ENCODE measurements at places on chromosomes 11 and 22. TPM values are rescaled to one million over a fixed set of nuclear protein-coding genes. Genes with fewer than 3 reads are reported as not detected.

The TESMIN gene
- total RNA-seq: 45.2 TPM

GRCh38 chr11:6717426-6717825 is 34.3 kb upstream of the MRPL17 start:
- DNase-seq: no peak

GRCh38 chr22:23177197-23177596 is 3.1 kb upstream of the BCR start:
- no peak for DNase-seq

The CYB5R2 gene
- 44.5 TPM for total RNA-seq

DNA sequence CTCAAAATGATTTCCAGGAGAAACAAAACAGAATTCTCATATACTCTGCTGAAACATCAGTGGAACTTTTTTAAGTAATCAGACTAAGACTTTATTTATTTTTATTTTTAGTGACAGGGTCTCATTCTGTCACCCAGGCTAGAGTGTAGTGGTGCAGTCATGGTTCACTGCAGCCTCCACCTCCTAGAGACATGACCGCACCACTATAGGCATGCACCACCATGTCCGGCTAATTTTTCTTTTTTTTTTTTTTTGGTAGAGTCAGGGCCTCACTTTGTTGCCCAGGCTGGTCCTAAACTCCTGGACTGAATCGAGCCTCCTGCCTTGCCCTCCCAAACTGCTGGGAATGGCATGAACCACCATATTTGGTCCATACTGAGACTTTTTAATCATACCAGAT is 42.9 kb downstream of the PRDM10 start:
- DNase-seq: no peak

GRCh38 chr11:128105950-128106349 is 481.4 kb downstream of the ETS1 start:
- DNase-seq: no peak

DNA sequence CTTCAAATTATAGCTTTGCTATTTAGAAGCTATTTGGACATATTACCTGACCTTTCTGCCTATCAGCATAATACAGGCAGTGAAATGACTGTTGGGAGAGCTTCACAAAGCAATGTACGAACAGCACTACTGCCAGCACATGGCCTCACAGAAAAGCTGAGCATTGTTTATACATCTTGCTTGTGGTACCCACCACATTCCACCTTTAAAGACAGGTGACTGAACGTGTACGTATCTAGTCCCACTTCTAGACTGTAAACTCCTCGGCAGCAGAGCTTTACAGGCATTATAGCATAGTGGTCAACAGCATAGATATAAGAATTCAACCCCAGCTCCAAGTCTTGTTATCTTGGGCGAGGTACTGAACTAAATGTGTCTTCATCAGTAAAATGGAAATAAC is 1.6 kb downstream of the JOSD1 start:
- no peak for DNase-seq

The APOA1 gene
- total RNA-seq: 0.79 TPM

DNA sequence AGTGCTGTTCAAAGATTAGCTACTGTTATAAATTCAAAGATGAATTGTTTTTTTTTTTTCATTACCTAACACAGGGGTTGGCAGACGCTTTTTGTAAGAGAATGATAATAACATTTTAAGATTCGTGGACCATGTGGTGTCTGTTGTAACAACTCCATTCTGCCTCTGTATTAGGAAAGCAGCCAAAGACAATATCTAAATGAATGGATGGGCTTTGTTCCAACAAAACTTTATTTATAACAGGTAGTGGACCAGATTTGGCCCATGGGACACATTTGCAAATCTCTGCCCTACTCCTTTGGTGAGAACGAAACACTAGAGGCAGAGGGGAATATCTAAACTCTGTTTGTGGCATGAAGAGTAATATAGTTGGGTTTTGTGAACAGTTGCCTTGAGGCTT is 83.6 kb upstream of the BLID start:
- DNase-seq: no peak

DNA sequence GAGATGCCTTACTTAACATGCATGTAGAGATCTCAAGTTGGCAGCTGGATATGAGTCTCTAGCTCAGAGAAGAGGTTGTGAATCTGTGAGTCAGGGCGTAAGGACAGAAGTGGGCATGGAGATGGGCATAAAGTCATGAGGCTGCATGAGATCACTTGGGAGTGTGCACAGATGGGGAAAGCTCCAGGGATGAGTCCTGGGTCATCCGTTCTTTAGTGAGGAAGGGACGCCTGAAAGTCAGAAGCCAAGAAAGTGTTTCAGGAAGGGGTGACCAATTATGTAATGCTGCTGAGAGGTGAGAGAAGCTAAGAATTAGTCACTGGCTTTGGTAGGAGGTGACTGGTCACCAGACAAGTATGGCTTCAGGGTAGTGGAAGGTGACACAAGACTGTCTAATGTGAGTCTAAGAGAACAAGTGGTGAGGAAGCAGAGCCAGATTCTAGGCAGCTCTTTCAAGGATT is 6.7 kb downstream of the ACP2 start:
- no peak for DNase-seq

DNA sequence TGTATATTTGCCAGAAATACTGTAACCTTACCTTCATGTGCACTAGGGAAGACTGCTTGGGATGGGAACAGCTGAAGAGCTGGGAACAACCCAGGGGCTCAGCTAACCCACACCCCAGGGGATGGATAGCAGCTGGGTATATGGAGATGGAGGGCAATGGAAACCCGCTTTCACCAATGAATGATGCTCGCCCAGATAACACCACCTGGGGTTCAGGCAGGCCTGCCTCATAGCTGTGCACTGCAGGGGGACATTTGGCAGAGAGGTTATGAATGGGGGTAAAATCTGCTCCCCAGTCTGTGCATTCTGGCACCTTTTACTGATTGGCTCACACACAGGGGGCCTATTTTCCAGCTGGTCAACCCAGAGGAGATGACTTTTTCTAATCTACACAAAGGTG is 170.7 kb downstream of the CHST1 start:
- no peak for DNase-seq

The GLYATL2 gene
- not detected for total RNA-seq

DNA sequence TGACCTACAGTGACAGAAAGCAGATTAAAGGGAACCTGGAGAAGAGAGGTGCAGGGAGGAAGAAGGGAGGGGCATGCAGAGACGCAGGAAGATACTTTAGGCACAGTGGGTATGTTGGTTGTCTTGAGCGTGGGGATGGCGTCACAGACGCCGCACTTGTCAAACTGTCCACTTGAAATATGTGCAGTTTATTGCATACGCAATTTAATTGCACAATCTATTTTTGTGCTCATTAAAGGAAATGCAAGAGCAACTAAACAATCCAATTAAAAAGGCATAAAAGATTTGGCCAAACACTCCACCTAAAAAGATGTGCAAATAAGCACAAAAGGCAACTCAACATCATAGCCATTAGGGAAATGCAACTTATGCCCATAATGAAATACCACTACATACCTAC is 16.8 kb downstream of the GNB1L start:
- no peak for DNase-seq

The LDHAL6A gene
- total RNA-seq: not detected

The OR4A16 gene
- not detected for total RNA-seq

The KRTAP5-2 gene
- not detected for total RNA-seq

DNA sequence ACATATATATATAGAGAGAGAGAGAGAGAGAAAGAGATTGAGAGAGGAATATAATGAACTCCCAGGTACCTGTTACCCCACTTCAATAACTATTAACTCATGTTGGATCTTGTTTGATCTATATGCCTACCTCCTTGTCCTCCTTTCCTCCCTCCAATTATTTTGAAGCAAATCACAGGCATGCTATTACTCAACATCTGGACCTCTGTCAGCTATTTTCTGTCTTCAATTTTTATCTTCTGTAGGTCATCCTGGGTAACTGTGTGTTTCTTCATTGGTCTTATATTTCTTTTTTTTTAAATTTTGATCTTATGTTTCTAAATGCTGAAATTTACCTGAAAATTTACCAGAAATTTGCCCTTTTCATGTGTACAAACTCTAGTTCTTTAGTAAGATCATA is 24.8 kb downstream of the UVRAG start:
- DNase-seq: no peak

The MUC2 gene
- total RNA-seq: not detected

DNA sequence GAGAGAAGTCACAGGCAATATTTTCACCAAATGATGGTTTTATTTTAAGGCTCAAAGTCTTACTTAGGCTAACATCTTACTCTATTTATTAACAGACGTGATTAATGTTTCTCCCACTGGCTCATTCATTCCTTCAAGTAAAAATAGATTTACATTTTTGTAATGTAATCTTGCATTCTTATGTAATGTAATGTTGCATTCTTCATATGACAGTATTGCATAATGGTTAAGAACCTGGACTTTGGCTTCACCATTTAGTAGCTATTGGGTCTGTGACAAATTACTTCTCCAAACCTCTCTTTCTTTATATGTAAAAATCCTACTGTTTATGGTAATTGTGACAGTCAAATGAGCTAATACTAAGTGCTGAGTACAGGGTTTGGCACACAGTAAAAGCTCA is 3.3 kb upstream of the DIXDC1 start:
- no peak for DNase-seq

DNA sequence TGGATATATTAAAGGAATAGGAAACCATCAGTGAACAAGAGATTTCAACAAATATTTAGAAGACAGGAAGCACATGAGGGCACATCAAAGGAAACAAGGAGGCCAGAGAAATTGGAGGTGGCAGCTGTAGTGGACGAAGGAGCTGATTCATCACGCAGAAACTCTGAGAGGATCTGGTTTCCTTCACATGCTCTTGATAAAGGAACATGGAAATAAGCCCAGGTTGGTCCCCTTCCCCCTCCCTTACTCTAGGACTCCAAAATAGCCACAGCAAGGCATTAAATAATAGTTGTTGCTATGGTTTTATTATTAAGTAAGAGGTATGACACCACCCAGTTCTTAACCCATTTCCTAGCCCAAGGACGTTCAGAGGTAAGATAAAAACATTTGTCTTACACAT is 11.3 kb downstream of the IZUMO1R start:
- no peak for DNase-seq

The SF3B2 gene
- total RNA-seq: 248 TPM

- no peak for DNase-seq
These were observed 5.9 kb downstream of the SCGB1D1 start for GRCh38 chr11:62195945-62196344.

The TRIM49 gene
- not detected for total RNA-seq

DNA sequence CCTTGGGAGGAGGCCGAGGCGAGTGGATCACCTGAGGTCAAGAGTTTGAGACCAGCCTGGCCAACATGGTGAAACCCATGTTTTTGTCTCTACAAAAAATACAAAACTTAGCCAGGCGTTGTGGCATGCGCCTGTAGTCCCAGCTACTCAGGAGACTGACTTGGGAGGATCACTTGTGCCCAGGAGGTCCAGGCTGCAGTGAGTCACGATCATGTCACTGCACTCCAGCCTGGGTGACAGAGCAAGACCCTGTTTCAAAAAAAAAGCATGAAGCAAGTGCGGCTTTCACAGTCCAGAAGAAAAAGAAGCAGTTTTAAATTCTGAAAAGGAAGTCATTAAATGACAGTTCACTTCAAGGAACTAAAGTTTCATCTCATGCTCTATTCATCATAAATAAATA is 7.1 kb upstream of the LTO1 start:
- no peak for DNase-seq

DNA sequence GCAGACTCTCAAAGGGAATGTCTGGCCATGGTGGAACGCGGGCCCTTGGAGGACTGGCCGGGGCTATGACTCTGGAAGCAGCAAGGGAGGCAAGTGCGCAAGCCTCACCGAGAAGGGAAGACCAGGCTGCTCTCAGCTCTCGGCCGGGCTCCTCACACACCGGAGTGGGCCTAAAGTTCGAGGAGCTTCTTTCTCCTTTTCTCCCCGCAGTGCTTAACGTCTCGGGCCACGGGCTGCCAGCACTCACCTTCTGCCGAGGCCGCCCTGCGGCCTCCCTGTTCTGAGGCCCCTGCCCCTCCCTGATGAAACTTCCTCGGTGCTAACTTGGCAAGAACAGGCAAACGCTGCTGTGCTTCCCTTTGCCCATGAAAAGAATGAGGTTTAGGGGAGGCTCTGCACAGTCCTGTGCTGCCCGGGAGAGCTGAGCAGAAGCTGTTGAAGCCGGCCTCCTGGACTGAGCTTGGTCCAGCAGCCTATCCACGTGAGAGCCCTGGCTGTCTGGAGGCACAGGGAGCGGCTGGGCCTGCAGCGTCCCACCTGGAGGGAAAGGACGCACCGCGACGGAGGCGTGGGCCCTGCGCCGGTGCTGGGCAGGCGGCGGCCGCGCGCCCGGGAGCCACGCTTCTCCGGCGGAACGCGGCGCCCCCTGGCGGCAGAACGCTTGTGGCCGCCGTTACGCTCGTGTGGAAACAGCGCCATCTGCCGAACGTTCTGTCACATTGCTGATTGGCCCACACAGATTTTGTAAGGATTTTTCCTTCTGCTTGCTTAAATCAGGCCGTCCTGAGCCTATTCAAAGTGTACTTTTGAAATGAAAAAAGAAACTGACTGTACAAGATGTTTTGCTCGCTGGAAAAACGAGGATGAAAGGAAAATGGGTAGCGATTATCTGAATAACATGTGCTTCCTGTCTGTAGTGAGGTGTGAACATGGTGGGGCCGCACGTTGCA is 65.0 kb upstream of the TMEM45B start:
- peak; percentile 81 for DNase-seq

GRCh38 chr22:29907753-29908515 is 25.0 kb downstream of the MTMR3 start:
- DNase-seq: no peak

The PAX6 gene
- not detected for total RNA-seq

GRCh38 chr22:36267058-36267457 is 14.1 kb downstream of the APOL1 start:
- no peak for DNase-seq

DNA sequence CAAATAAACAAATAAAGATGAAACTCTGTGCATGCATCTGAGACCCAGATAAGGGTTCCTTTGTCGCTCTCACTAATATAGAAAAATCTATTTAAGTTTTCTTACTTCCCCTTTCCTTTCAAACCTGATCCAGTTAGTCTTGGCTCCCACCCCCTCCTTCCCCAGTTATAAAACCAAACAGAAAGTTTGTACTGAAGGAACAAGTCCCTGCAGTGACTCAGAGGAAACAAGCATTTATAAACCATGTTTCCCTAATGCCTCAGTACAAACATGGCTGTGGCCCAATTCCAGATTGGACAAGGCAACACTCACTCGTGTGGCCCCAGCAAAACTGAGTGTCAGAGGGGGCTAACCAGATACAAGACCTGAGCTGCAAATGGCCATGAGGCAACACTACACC is 65.5 kb upstream of the ARHGAP20 start:
- DNase-seq: no peak

The ZP1 gene
- not detected for total RNA-seq

The OR56A5 gene
- not detected for total RNA-seq

The PACSIN2 gene
- total RNA-seq: 63.9 TPM

The SNX32 gene
- 1.2 TPM for total RNA-seq
